AG08395 (cell line): ENCODE measurements at places on chromosomes 6 and 20.

- no peak for DNase-seq
Observed at GRCh38 chr6:103236923-103237322, 1622.8 kb downstream of the HACE1 start.

GRCh38 chr6:37168163-37168758, 1.7 kb upstream of the PIM1 start:
- no peak for DNase-seq

GRCh38 chr20:3093861-3094361, 9.4 kb upstream of the AVP start:
- no peak for DNase-seq

DNA sequence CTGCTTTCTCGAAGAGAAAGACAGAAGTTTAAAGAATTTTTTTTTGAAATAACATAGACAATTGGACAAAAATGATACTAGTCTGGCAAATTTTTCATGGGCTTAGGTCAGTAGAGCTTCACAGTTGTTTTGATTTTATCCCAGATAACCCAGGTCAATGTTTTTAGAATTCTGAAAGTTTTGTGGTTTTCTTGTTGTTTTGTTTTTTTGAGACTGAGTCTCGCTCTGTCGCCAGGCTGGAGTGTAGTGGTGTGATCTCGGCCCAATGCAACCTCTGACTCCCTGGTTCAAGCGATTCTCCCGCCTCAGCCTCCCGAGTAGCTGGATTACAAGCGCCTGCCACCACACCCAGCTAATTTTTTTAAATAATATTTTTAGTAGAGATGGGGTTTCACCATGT, 22.8 kb downstream of the KIF13A start:
- no peak for DNase-seq

DNA sequence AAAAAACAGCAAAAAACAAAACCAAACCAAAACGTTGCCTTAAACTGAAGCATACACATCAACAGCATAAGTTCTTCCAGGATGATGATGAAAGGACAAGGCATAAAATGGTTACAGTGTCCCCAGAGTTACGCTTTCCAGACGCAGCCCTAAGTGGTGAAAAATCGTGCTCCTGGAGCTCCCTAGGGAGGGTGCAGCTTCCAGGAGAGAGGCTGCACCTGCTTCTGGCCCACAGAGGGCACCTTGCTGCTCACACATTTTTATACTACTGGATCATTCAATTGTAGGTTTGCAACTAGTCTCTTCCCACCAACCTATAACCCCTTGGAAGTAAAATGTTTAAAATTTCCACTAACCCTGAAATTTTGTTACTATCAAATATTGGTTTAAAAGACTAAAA, 115.0 kb downstream of the PRKN start:
- DNase-seq, result no peak

- DNase-seq, result peak; percentile 86
Observed at GRCh38 chr20:64065974-64066343, 3.0 kb downstream of the TCEA2 start.
